ENCODE measurements at places on chromosomes 11 and 22.

GRCh38 chr11:64385945-64386704 is 27.2 kb downstream of the RPS6KA4 start:
- DNase-seq = no peak

GRCh38 chr11:11788063-11788710 is 53.6 kb upstream of the USP47 start:
- no peak for DNase-seq

DNA sequence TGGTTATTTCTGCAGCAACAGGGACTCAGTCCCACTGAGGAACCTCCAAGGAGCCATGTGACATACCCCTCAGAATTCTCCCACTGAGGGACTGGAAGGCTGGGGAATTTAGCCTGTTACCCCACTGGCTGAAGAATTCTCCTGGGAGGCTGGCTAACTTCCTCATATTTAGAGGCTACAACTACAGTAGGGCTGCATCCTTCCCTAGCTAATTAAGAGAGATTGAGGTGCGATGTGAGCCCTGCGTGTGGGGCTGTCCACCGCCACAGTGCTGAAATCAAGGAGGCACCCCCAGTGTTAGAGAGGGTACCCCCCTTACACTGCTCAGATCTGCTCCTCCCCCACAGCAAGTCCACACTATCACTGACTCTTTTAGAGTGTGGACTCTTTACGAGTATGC is 21.1 kb downstream of the EIF3F start:
- no peak for DNase-seq

GRCh38 chr11:118295815-118296454 is 8.6 kb upstream of the CD3E start:
- no peak for DNase-seq

GRCh38 chr11:106706355-106706754 is 311.9 kb downstream of the GUCY1A2 start:
- no peak for DNase-seq

GRCh38 chr11:114242032-114242431 is 54.2 kb upstream of the NNMT start:
- DNase-seq = no peak

GRCh38 chr11:111982541-111983186 is 42.5 kb upstream of the DLAT start:
- DNase-seq = no peak

GRCh38 chr11:67999704-68000103 is 4.2 kb downstream of the UNC93B1 start:
- no peak for DNase-seq

DNA sequence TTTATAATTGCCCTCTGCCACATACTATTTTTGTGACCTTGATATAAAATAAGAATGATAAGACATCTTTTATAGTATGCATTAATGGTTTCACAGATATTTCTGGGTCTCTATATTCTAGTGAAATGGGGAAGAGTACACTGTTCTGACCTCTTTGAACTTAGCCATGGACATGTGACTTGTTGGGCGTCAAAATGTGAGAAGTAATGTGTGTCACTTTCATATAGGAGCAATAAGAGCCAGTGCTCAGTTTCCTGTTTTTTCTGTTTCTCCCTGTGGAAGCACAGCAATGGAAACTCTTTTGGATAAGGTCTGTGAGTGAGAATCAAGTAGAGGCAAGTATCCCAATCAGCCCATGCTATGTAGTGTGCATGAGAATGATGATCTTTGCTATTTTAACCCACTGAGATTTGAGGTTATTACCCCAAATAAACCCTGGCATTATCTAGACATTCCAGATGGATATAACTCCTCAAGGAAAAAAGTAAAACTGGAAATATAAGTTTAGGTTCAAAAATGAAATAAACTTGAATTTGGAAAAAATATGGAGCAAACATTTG is 60.7 kb downstream of the RAB38 start:
- DNase-seq = no peak

DNA sequence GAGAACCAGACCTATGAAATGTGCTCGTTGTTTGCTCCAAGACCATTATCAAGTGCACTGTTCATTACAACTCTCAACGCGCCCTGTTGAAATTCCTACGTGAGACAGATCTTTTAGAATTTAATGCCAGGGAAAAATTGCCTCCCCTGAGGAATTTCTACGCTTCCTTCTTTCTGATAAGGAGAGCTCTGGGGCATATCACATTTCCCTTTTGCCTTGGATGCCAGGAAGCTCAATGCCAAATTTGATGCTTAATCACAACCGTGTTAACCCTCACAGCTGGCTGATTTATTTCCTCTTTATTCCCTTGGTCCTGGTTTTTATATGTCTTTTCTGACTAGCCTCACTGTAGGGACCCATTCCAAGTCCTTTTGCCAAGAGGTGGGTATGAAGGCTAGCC is 109.4 kb downstream of the MICAL2 start:
- no peak for DNase-seq

DNA sequence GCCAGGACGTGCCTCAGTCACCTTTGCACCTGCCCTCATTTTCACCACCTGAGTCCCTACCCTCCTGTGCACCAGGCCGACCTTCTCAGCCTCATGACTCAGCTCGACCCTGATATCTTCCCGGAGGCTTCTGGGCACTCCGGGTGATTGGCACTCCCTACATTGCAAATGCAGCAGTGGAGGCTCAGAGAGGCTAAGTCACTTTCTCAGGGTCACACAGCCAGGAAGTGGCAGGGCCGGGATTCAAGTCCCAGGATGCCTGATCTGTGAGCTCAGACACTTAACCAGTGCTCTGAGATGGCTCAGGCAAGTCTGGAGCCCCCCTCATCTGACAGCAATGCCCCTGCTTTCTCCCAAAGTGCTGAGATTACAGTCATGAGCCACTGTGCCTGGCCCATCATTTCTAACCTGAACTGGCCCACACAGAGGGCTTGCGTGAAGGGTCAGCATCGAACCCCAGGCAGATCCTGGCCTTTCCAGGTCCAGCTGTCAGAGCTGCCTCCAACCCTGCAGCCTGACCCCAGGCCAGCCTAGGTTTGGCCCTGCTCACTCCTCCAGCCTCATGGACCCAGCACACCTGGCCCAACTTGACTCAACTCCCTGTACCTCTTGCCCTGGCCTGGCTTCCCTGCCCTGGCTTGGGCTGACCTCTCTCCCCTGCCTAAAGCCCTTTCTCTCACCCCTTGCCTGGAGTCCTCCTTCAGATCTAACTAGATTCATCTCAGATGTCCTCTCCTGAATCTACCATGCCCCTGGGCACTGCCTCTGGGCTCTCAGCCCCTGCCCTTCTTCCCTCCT is 40.7 kb upstream of the RTL6 start:
- no peak for DNase-seq

- DNase-seq = peak; percentile 90
These were observed 15.2 kb upstream of the SORL1-AS1 start for GRCh38 chr11:121467965-121468364.

DNA sequence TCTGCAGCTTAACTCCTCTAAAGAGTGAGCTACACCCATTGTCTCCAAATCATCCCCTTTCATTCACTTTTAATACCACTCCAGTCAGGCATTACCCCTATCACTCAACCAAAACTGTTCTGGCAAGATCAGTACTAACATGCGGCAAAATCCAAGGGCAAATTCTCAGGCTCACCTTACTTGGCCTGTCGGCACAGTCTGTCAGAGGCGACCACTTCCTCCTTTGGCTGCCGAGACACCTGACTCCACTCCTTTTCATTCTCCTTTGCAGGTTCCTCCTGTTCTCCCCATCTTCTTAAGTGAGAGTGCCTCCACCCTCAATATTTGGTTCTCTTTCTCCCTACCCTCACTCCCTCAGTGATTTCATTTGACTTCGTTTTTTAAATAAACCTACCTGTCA is 4.2 kb downstream of the C11orf91 start:
- peak; percentile 29 for DNase-seq

- DNase-seq = no peak
These were observed 758 bp downstream of the LDLRAD3 start for GRCh38 chr11:35944503-35945136.

- no peak for DNase-seq
These were observed 106.8 kb downstream of the KIRREL3 start for GRCh38 chr11:126893796-126894195.

- no peak for DNase-seq
These were observed 13.7 kb downstream of the MTFP1 start for GRCh38 chr22:30439226-30439625.

GRCh38 chr22:33300165-33300564 is 242.0 kb upstream of the SYN3 start:
- no peak for DNase-seq

- no peak for DNase-seq
These were observed 28.1 kb upstream of the OLFML1 start for GRCh38 chr11:7457211-7457610.

GRCh38 chr11:93744669-93745004 is 3.2 kb downstream of the C11orf54 start:
- DNase-seq = no peak

- no peak for DNase-seq
These were observed 23.8 kb downstream of the CAPRIN1 start for GRCh38 chr11:34075178-34075820.

- DNase-seq = no peak
These were observed 68.2 kb downstream of the DNAJC24 start for GRCh38 chr11:31437742-31438435.

GRCh38 chr22:49705972-49706352 is 121.7 kb downstream of the BRD1 start:
- DNase-seq = no peak

GRCh38 chr22:20111045-20111688 is 4.7 kb upstream of the RANBP1 start:
- DNase-seq = no peak
